Dermis microvascular lymphatic vessel endothelial cell (primary cell): ENCODE measurements at places on chromosomes 1 and 21. TPM values are rescaled to one million over a fixed set of nuclear protein-coding genes. Genes with fewer than 3 reads are reported as not detected.

The NEXN gene
- total RNA-seq = 0.77 and 1.1 TPM in 2 replicates

The PODN gene
- total RNA-seq = 0.13 TPM in 1 of 2 replicates, not detected in the other

The KCNK1 gene
- under 0.01 and 0.13 TPM in 2 replicates for total RNA-seq

The NFIA gene
- total RNA-seq = 9.6 and 20.7 TPM in 2 replicates

The TOR3A gene
- total RNA-seq = 27.5 and 33.4 TPM in 2 replicates

The TLR5 gene
- 0.13 and 0.51 TPM in 2 replicates for total RNA-seq

The GSTM5 gene
- 0.25 TPM in 1 of 2 replicates, not detected in the other for total RNA-seq

The FOXO6 gene
- under 0.01 TPM in 1 of 2 replicates, not detected in the other for total RNA-seq

The CSDE1 gene
- 996 and 1,077 TPM in 2 replicates for total RNA-seq

The PLA2G4A gene
- 16.2 and 24.5 TPM in 2 replicates for total RNA-seq

The NKAIN1 gene
- total RNA-seq = under 0.01 TPM in 1 of 2 replicates, not detected in the other

- no peak for DNase-seq
Observed at GRCh38 chr1:118739501-118739900, 248.6 kb downstream of the TBX15 start.

DNA sequence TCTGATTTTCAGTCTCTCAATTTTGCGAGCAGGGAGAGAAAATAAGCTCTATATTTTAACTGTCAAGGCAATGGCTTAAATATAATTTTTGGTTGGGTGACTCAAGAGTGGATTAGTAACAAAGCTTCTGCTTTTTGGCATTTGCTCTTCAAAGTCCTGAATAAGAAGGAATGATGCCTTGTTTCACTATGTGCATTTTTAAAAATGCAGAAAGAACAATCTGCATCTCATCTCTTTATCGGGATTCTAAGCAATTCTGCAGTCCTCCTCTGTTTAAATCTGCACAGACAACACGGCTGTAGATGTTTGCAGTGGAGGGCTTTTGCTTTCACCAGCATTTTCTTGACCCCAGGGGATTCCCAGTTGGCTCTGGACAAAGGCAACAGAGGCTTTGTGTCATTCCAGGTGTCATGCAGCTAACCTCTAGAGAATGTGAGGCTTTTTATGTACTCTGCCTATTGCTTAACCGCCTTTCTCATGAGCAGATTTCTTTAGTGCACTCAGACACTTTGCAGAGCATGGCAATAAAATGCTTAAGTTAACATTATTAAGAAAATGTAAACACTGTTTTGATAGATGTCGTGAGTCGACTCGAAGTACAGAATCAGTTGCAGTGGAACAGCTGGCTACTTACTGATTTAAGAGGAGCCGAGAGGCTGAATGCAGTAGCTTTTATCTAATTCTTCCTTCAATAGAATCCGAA is 783.2 kb upstream of the NEGR1 start:
- DNase-seq = no peak

DNA sequence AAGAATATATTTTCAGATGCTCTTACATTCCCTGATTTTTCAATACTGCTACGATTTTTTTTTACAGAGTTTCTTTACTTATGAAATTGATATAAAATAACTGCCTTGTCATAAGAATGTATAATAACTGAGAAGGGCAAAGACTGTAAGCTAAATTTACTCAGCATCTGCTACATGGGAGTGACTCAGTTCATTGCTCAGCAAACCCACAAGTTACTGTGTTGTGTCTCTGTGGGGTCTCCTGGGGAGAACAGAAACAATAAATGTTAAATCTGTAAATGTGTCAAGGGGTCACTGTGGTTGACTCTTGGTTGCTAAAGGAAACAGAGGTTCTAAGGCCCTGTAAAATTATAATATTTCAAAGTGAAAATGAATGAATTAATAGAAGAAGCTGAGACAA is 210.3 kb upstream of the CACYBP start:
- no peak for DNase-seq

DNA sequence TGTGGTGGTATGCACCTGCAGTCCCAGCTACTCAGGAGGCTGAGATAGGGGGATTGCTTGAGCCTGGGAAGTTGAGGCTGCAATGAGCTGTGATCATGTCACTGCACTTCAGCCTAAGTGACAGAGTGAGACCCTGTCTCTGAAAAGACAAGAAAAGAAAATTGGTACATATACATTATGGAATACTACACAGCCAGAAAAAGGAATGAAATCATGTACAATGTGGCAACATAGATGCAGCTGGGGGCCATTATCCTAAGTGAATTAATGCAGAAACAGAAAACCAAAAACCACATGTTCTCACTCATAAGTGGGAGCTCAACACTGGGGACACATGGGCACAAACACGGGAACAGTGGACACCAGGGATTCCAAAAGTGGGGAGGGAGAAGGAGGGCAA is 7.1 kb upstream of the CFAP107 start:
- DNase-seq = no peak

- no peak for DNase-seq
Observed at GRCh38 chr1:230141021-230141648, 74.1 kb downstream of the GALNT2 start.

DNA sequence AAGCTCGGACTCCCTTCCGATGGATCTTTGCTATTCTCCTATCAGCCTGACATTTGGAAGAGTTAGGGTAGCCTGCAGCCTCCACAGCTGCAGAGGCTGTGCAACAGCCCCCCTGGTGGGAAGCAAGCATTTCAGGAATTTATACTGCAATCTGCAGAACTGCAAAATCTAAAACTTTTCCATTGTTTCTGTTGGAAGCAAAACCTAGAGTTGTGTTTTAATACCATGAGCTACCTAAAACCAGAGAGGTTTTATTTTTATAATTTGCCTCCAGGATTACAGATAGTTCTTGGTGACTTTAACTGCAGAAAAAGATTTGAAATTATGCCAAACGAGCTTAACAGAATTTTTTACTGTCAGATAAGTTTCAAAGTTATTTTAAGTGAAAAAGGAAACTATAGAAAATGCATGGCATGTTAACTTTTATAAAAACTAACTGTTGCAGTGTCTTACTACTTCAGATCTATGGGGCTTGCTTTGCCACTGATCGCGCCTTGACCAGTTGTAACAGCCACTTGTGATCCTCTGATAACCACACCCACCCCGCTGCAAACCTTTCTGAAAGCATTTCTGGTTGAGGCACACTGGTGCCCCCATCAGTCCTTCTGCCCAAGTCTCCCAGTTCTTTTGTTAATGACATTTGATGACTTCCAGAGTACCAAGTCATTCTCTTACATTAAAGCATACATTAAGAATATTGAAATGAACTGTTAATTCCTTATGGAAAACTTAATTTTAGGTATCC is 64.8 kb downstream of the PRDM2 start:
- DNase-seq = peak; percentile 28

- no peak for DNase-seq
Observed at GRCh38 chr1:6695868-6696267, 5.7 kb downstream of the DNAJC11 start.

DNA sequence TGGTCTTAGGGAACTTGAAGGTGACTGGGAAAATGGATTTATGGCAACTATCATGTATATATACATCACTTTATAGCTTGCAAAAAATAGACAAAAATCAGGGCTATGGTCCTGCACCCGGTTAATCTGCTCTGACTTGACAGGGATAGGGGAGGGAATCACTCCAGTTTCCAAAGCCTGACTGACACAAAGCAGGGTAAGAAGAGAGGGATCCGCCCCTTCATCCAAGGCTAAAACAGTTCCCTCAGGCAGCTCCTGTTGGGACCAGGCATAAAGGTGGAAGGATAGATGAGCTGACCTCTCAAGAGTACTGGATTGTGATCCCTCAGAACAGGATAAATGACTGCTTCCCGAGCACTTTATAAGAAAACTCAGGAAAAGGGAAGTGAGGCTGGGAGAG is 1.4 kb downstream of the PBXIP1 start:
- no peak for DNase-seq

DNA sequence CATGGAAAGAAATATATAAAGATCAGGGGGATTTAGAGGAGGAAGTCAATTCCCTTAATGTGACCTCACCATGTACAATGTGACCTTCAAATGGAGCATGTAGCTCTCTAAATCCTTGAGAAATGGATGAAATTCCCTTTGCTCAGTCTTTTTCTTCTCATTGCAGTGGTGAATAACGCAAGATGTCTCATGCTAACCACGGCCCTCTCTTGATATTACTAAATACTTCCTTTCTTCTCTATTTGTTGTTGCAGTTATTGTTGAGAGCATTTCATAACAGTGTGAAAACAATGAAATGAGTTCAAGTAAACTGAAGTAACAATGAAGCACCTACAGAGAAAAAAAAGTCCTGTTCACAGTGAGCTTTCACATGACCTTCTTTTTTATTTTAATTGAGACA is 55.6 kb downstream of the ZNF281 start:
- DNase-seq = no peak

GRCh38 chr1:240484804-240485443 is 127.0 kb downstream of the GREM2 start:
- DNase-seq = no peak

DNA sequence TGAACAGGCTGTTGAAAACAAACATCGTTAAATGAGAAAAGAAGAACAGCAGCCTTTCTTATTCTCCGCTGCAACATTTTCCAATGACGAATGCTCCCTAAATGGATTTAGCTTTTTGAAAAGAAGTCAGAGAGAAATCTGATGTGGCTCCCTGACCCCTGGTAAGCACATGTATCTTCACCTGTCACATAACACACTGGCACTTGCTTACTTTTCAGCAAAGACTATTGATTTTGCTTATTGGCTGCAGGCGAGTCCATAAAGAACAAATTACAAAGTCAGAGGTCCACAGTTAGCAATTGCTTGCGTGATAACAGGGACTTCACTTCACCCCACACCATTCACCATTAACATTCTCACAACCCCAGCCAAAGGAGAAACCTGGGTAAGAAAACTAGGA is 362.8 kb downstream of the GPATCH2 start:
- no peak for DNase-seq

GRCh38 chr1:87958716-87959115 is 630.0 kb downstream of the LMO4 start:
- DNase-seq = no peak

- DNase-seq = peak; percentile 77
Observed at GRCh38 chr1:32215629-32216480, 6.3 kb downstream of the TMEM234 start.

DNA sequence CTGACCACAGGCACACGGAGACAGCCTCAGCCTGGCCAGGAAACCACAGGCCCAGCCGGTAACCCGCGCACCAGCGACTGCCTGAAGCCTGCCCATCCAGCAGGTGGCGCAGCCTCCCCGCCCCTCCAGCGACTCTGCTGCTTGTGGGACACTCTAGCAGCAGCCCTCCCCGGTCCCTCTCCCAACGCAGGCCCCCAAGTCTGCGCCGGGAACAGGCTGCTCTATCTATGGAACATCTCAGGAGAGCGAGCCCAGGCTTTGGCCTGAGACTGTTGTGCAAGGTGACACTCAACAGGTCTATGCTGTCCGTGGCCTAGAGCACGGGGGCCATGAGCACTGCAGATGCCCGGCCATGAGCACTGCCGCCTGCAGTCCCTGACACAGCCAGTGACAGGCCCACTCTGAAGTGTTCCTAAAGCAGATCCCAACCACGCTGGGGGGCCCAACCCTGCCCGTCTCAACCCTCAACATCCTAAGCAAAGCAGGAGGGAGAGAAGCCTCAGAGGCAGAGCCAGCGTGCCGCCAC is 28.4 kb downstream of the WDR4 start:
- peak; percentile 33 for DNase-seq

- DNase-seq = no peak
Observed at GRCh38 chr1:164875518-164875917, 316.5 kb downstream of the PBX1 start.

- DNase-seq = no peak
Observed at GRCh38 chr1:44284184-44284583, 70.9 kb downstream of the ERI3 start.
